Kidney capillary endothelial cell (primary cell): ENCODE measurements at places on chromosomes 13 and 19.

- no peak for DNase-seq
Observed at GRCh38 chr19:35363711-35364425, 5.6 kb downstream of the FFAR3 start.

GRCh38 chr13:98508685-98509084 is 68.2 kb downstream of the STK24 start:
- peak; percentile 40 for DNase-seq

DNA sequence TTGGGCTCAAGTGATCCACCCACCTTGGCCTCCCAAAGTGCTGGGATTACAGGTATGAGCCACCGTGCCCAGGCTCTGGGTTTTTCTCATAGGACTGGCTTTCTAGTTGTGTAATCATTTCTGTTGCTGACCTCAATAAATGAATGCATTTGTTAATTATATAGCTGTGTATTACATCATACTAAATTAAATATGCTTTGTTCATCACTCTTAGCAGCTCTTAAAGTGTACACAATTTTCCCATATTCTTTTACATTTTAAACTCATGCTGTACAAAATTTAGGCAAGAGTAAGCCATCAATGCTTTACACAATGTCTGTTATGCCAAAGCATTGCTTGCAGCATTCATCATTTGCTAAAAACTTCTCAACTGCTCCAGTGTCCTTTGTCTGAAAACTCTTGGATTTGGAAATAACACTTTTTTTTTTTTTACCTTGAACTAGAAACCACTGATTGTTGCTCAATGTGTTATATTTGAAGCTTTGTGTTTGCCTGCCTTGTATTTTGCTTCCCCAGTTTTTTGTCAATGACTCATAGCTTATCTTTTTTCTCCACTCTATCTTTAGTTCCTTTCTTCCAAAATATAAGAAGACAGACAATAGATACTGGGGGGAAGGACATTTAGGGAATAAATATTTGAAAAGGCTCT is 31.4 kb downstream of the CCDC122 start:
- DNase-seq: no peak

GRCh38 chr13:98591721-98592361 is 14.9 kb upstream of the STK24 start:
- DNase-seq: no peak

- peak; percentile 34 for DNase-seq
Observed at GRCh38 chr19:44576843-44577565, 36.4 kb upstream of the IGSF23 start.

DNA sequence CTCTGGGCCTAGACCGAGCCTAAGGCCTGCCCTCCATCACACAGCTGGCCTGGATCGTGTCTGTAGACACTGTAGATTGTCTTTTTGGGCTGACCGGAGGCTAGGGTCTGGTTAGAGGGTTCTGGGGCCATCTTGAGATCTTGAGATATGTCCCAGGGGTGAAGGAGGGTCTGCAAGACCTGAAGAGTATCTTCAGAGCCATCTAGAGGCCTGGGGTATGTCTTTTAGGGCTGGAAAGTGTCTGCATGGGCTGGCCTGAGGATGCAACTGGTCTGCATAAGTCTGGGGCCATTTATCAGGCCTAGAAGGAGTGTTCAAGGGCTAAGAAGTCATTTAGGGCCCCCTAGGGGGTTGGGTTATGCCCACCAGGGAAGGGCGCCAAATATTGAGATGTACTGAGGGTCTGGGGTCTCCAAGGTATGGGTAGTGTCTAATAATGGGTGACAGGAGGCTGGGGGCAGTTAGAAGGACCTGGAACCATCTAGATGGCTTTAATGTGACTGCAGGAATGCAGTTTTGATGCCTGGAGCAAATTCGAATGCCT is 555 bp downstream of the SCAF1 start:
- no peak for DNase-seq

DNA sequence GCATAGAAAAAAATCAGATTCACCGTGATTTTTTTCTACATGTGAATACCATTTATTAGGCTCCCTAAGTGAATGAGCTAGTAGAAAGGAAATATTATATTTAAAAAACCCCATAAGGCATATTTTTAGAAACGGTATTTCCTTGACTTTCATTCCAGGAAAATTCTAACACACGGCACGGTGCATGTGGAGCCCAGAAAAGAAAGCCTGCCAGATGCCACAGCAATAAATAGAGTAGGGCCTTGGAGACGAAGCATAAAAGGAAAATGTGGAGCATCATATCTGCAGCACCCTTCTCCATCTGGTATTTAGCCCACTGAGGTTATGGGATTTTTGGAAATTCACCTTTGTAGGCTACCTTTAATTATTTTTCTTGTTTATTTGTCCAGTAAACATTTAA is 314.4 kb downstream of the ENOX1 start:
- no peak for DNase-seq

DNA sequence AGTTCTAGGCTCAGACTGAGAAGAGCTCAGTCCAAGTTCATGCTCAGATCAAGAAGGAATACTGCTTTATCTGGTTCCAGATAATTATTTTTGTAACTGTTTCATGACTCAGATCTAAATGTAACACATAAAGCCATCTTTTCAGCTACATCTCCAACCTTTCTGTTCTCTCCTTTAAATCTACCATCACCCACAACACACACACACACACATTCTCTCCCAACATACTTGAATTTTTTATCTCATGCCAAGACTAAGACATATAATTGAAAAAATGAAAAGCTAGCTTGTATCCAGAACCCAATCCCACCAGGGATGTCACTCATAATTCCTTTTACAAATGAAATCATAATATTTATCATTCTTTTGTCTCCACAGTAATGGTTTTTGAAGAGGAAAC is 7.6 kb downstream of the KATNAL1 start:
- no peak for DNase-seq

- no peak for DNase-seq
Observed at GRCh38 chr13:38024431-38024830, 154.9 kb upstream of the TRPC4 start.

- DNase-seq: no peak
Observed at GRCh38 chr13:70788074-70788473, 679.8 kb upstream of the KLHL1 start.

- no peak for DNase-seq
Observed at GRCh38 chr13:41004875-41005693, 14.0 kb downstream of the ELF1 start.

DNA sequence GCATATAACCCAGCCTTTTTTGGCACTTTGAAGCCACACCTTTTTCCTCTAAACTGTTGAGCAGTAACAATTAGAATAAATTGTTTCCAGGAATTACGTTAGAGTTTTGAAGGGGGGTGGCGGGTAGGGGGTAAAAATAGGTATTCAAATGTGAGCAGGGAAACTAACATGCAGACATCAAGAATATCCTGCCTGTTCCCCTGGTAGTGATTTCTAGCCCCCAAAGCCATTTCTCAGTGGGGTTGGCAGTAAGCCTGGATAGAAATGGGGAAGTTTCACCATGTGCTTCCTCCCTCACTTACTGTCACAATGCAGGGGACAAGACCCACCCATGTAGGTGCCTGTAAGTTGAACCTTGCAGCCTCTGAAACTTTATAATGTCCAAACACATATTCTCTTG is 3.8 kb downstream of the DOCK9 start:
- no peak for DNase-seq

DNA sequence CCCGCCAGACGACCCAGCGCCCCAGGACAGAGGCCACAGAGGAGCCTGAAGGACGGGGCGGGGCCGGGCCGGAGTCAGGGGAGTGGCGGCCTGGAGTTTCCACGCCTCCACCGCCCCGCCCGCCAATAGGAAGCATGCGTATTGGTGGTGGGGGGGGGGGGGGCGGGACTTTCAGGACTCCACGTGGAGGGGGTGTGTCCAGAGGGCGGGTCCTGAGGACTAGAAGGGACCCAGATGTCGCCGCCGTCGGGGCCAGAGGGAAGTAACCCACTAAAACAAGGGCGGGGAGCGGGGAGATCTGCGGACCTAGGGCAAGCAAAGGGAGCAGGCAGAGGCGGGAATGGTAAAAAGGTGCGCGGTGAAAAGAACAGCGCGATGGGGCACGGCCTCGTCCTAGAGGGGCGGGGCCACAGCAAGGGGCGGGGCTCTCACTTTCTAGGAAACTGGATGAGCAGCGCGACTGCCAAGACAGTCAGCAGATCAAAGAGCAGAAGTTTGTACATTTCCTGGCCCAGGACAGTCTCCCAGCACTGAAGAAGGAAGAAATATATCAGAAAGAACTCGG is 2.8 kb upstream of the LENG1 start:
- peak; percentile 68 for DNase-seq
